ENCODE measurements at places on chromosomes 5 and 9.

DNA sequence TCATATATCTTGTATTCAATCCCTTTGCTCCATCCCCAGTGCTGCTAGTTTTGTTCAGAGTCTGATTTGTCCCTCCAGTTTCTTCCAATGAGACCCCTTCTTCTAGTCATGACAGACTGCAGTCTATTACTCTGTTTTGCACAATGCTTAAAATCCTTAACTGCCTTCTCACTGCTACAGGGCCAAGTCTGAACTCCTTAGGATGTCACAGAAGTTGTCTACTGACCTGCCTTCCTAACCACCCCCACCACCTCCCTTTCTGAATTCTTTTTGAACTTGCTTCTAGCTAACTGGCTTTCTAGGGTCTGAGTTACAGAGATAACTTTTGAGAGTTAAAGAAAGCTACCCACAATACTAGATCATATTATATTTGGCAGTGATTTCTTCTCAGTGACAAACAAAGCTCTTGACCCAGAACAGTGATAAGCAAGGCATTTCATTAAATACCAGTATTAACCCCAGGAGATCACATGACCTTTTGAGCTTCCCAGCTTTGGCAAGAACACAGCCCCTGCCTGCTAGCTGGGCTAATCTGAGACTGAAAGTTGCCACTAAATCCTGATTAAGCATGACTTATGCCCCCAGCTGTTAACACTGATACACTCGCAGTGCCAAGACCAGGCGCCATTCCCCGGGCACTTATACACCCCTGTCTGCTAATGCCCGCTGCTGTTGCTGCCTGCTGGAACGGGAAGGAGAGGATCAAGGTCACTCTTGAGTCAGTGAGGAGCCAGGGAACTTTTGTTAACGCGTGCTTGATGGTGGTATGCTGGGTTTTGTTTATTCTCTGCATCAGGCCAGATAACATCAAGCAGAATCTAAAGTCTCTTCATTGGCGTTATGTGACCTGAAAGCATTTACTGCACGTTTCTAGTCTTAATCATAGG is 36.4 kb upstream of the ADAMTSL1 start:
- DNase-seq, result no peak

DNA sequence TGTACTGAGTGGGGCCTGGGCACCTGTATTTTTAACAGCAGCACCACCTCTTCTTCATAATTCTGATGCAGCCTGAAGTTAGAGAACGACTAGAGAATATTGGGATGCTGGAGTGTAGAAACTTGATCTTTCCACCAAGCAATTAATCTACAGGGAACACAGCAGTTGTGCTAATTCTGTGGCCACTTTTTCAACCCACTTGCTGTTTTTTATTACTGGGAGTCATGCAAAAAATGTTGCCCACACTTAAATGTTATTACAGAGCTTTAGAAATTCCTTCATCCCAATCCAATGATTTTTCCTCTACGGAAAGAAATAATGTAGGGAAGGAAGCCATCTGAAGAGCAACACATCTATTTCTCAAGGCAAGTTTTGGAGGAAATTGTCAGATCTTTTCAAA is 190.9 kb upstream of the TUT7 start:
- DNase-seq, result no peak

DNA sequence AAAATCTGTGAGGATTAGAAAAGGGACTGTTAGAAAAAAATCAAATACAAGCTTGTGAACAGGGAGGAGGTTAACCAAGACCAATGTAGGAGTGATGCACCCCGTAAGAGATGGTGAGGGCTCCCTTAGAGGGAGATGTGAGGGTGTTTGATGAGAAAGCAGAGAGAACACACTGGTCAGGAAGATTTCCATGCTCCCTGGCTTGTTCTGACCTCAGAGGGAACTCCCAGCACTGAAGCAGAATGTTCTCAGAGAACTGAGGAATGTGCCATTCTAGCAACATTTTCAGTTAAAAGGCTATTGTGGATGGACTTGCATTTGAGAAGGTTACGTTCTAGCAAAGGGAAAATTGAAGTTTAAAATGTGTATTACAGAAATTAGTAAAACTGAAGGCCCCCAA is 110.6 kb downstream of the HTR4 start:
- no peak for DNase-seq

GRCh38 chr5:87367243-87367642 is 45.5 kb downstream of the CCNH start:
- no peak for DNase-seq

DNA sequence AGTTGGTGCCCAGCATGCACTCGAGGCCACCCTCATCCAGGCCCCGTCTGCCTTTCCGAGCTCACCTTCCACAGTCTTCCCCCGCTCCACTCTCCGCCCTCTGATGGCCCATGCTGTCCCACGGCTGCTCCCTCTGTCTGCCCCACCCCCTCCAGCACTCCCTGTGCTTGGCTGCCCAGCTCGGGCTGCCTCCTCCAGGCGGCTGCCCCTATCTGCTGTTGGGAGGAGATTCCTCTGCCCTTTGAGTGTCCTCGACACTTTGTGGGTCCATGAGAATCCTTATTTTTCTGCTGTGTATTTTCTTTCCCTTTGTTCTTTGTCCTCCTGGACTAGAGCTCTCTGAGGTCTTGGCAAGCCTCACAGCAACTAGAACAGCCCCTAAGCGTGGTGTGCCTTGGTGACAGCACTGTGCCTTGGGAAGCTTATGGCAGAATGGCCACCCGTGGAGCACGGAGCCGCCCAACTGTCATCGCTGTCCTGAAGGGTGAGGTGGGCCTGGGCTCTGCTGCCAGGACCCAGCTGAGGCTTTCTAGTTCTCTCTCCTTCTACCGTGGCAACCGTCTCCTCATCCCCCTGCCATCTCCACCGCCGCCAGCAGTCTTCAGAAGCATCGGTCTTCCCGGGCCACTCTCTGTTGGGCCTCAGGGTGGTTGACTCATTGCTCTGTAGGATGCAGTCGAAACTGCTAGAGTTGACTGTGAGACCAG is 5.2 kb downstream of the NTMT1 start:
- DNase-seq, result no peak

DNA sequence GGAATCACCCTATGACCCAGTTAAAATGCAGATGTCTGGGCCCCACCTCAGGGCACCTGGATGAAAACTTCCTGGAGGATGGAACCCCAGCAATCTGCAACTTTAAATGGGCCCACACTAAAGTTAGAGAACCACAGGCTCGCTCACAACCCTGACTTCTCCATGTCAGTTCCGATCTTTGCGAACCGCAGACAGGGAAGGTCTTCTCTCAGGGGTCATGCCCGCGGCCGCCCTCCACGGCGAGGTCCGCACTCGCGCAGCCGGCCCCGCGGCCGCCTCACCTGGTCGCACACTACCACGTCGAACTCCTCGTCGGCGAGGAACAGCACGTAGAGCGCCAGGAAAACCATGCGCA is 499 bp downstream of the ALG2 start:
- no peak for DNase-seq

DNA sequence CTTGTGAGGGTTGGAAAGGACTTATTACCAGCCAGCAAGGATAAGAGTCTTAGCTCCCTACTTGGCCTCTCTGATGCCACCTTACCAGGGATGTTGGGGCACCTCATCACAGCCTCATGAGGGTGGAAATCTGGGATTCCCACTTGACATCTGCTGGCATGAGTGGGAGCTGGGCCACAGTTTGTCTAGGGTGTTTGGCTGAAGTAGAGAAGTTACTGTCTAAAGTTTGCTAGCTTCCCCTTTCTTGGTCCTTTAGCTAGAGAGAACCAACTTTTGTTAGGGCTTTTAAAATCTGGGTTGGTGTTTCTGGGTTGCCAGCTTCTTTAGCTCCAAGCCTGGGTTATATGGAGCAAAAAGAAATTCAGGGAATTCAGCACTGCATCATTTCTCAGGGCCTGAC is 57.5 kb upstream of the GNA14 start:
- no peak for DNase-seq

DNA sequence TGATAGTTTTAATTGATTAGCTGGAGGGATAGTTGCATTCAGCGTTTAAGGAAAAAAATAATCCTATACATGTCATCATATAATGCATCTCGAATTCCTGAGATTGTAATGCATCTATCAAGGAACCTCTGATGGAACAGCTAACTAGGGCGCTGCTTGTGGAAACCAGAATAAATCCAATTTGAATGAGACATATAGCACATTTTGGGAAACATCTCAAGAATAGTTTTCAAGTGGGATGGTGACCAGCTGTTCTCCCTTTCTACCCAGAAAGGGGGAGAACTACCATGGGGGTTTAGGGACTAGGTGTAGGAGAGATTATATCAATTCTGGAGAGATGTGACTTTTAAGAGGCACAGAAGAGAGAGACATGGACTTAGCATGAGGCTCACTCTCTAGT is 319.3 kb upstream of the BRINP1 start:
- DNase-seq, result no peak

- no peak for DNase-seq
Measured at GRCh38 chr9:124277420-124277819, 19.7 kb downstream of the NEK6 start.

DNA sequence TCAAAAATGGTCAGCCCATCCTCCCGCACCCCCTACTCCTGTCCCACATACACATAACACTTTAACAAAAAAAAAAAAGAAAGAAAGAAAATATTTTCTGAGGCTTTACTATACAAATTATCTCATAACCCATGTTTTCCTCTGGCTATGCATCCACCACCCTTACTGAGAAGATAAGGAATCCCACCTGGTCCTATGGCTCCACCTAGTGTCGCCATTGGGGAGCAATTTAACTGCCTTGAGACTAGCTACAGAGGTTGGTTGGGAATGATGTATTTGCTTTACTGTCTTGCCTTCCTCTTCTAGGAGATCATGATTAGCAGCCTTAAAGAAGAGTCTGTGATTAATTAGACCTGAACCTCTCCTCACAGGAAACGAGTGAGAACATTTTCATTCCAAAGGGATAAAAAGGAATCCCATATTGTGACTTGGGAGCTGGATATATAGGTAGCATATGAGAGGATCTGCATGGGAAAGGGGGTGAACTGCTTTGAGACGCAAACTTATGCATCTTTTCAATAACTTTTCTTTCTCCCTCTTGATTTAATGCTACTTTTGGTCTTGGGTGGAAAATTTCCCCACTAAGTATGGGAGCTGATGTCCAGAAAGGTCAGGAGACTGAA is 77.7 kb upstream of the SELENOP start:
- DNase-seq, result no peak

DNA sequence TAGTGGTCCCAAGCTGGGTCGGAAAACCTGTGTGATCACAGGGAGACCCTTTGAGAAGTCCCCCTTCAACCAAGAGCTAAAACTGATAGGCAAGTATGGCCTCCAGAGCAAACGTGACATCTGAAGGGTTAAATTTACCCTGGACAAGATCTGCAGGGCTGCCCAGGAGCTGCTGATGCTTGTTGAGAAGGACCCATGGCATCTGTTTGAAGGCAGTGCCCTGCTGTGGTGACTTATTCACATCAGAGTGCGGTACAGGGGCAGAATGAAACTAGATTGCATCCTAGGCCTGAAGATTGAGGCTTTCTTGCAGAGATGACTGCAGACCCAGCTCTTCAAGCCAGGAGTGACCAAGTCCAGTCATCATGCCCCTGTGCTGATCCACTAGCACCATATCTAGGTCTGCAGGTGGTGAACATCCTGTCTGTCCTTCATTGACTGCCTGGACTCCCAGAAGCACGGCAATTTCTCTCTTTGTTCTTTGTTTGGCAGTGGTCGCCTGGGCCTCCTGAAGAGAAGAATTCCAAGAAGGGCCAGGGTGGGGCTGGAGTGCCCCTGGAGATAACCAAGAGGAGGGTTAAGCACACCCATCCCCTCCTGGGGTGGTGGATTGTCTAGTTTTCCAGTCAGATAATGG is 25.7 kb upstream of the CHD1 start:
- no peak for DNase-seq

DNA sequence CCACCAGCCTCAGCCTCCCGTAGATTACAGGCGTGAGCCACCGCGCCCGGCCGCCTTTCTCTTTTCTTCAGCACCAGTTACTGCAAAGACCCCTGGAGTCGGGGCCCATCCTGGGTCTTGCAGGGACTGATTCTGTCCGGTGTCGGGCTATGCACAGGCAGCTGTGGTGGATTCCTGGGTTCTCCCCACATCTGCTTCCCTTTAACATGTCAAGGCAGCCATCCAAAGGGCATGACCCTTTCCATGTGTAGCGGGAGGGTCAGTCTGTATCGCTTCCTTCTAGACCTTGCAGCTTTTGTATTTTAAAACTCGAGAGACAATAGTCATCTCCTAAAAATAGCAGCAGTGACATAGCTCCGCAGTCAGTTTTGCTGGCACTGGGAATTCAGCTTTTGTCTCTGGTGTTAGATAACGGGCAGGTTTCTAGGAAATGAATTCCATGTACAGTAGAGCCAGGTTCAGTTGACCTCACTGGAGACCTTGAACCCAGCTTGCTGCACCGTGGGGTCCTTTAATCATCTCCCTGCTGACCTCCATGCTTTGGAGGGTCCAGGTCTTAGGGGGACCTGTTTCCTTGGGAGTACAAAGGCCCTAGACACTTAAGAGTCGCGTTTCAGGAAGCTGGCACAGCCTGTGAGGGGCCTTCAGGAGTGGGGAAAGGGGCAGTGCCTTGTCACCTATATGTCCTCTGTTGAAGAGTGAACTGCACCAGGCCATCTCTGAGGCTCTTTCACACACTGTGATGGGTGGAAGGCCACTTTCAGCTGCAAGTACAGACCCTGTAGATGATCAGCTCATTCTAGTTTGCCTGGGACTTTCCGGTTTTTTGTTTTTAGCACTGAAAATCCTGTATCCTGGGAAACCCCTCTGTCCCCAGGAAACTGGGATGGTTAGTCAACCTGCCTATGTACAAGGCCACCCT is 13.8 kb downstream of the ANKRD33B start:
- no peak for DNase-seq
